Cardiac fibroblast (primary cell): ENCODE measurements at places on chromosomes 3 and 15.
A peak's percentile ranks its signal among the peaks of the same experiment; 100 is the strongest.

DNA sequence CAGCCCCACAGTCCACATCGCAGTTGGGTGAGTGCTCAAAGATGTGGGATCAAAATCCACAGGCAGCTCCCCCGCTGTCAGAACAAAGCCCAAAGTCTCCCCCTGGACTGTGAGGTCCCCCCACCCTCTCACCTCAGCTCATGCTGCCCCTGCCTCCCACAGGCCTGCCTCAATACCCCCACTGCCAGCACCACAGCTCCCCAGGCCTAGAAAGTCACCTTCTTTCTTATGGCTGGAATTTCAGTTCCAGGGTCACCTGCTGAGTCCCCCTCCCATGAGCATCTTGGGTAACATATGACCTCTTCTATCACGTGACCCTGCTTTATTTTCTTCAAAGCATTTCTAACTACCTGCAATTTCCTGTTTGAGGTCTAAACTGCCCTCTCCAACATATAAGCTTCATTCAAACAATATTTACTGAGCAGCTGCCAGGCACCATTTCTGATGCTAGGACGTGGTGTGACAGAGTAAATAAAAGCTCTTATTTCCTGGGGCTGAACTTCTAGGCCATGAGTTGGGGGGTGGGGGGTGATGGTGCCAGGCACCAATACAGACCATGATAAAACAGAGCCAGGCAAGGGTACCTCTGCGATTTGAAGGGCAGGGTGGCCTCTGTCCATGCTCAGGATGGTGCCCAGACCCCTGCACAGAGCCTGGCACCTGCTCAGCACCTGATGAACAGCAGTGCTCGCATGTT, 2.4 kb upstream of the TMEM89 start:
- no peak for DNase-seq

DNA sequence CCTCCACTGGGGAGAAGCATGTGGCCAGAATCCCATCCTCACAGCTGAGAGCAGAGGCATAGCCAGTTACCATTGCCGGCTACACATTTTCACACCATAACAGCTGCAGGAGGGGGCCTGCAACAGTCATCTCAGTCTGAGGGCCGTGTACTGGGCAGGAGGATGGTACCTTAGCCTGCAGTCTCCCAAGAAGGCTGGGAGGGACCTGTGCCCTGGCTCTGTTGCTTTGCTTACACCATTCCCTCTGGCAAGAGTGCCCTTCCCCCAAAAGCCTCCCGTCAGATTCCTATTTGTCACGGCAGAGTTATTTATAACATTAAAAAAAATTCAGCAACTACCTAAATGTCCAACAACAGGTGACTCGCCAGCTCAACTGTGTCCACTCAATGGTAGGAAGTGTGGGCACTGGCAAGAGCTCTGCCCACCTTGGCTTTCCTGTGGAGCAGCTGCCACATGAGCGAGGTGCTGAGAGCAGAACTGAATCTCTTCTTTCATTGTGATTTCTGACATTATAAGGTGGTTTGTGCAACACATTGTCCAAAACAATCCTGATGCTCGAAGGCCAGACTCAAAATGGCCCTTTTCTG, 4.4 kb downstream of the CAMKV start:
- DNase-seq: no peak

DNA sequence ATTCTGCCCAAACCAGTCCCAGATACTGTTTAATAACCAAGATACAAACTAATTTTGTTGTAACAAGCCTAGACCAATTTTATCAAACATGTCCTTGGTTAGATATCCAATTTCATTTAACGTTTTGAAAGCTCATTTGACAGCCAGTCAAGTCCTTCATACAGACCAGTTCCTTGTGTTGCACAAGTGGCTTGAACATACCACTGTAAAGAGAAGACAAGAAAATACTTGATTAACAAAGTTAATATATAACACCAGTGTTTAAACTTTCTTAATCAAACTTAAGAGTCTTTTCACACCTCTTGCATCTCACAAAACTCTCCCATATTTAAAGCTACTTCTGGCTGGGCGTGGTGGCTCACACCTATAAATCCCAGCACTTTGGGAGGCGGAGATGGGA, 16.0 kb downstream of the PDE12 start:
- DNase-seq: no peak

DNA sequence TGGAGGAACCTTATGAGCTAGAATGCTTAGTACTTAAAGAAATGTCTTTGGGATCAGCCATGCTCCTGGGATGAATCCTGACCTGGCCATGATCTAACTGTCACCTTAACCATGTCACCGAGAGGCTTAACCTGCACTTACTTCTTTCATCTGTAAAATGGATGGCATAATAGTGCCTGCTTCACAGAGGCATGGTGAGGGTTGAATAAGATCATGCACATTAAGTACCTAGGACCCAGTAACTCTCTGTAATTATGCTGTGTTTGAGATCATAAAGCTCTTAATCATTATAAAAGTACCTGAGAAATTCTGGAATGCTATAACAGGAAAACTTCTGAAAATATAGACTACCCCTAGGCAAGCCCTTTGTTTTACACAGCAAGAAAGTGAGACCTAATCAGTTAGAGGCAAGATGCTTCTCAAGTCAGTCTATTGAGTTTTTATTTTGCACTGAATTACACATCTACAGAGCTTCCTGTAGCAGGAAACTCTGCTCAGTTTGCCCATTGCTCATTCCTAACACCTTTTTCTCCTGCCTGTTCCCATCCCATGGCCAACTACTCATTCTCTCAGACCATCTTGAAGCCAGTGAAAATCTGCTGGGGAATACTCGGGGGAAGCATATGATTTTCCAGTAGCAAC, 1015.5 kb upstream of the CFAP20DC start:
- no peak for DNase-seq

DNA sequence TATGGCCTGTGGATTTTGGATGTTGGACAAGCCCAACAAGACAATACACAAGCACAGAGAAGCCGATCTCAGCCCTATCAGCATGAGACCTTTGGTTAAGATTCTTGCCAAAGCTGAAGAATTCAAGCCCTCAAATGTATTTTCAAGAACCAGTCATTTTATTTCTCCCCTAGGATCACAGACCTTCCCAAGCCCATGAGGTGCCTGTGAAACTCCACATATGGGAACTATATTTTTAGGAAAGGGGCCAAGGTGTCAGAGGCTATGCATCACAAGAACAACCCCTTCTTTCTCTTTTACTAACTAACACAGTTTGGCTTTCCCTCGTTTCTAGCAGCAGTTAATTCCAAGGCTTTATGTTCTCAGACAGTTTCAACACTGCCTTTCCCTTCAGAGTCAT, 364.5 kb downstream of the MAGI1 start:
- no peak for DNase-seq

GRCh38 chr15:26028086-26028740, 165.1 kb upstream of the ATP10A start:
- DNase-seq: no peak

DNA sequence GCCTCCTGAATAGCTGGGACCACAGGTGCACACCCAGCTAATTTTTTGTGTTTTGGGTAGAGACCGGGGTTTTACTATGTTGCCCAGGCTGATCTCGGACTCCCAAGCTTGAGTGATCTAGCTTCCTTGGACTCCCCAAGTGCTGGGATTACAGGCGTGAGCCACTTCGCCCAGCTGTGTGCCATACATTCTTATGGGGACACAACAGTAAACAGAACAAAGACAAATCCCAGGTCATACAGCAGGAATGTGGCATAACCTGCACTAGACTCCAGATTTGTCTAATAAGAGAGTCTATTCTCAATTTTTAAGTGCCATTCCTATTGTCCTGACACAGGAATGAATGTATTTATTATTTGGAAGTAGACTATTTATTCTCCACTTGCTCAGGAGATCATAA, 17.6 kb downstream of the ARL6IP5 start:
- DNase-seq: no peak

- DNase-seq: no peak
These were observed 459.7 kb upstream of the ZNF385D start for GRCh38 chr3:22210693-22211092.

DNA sequence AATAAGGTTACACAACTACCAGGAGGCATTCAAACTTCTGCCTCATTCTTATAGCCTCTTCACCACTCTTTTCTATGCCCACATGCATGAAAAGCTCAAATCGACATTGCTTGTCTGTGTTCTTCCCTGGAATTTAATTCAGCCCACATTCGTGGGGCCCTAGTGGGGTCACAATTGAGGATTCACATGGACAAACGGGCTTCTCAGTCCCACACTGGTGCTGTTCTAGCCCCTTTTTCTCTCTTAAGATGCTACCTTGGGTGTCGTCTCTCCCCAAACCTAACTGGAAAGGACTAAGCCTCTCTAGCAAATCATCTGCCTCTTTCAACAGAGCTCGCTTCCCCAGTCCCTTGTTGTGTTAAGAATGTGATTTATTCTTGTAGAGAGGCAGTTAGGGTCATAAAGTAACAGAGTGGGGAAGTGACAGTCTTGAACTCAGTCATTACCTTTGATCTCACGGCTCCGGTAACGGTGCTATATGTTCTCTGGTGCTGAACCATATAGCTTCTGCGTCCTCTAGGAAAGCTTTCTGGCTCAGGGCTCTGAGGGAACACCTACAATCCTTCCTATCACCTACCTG, 4.9 kb downstream of the LPP start:
- no peak for DNase-seq

DNA sequence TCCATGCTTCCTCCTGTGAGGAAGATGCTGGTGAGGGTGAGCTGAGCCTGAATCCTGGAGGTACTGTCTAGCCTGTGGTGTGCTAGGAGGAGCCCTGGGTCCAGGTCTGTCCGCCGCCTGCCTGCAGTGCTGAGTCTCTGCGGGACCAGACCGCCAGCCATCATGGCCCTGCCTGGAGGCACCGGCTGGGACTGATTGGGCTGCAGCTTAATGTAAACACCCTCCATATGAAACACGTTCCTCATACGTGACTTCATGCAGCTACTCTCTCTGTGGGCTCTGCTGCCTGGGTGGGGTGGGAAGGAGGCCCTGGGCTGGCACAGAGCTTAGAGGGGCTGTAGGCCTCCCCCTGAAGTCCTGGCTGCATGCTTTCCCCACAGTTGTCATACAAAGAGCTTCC, 67.4 kb downstream of the FBLN2 start:
- DNase-seq: no peak

DNA sequence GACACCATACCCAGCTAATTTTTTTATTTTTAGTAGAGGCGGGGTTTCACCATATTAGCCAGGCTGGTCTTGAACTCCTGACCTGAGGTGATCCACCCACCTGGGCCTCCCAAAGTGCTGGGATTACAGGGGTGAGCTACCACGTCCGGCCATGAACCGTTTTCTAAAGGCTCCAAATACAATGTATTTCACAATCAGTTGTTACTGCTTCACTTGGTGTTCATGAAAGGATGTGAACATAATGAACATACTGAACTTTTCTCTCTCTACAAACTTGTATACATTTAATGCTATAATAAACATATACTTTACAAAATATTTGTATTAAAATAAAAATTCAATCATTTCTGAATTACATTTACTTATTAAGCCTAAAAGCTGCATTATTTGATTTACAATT, 28.9 kb downstream of the TBL1XR1 start:
- no peak for DNase-seq

- DNase-seq: peak; percentile 49
These were observed 1.1 kb downstream of the ZBTB47 start for GRCh38 chr3:42654331-42655201.

DNA sequence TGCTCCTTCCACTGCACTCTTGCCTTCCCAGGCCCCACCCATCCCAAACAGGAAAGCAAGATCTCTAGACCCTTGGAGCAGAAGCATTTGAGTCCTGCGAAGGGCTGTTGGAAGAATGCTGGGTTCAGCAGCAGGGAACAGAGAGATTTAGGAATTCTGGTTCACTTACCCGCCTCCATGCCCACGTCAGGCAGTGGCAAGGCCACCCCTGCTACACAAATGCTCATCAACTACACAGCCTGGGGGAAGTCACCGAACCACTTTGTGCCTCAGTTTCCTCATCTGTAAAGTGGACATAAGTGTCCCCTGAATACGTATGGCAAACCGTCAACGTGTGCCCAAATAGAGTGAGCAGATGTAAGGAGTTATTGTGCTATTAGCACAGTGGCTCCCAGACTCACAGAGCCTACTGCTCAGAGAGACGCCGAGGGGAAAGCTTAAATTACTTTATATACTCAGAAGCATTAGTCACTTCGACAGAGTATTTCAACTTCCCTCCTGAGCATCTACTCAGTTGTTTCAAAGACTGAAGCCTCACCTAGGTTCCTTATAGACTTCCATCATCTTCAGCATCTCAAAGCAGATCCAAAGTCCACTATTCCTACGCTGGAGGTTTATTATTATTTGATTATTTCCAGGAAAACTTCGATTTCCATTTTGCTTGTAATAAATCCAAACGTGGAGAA, 905 bp downstream of the HOMER2 start:
- no peak for DNase-seq

- peak; percentile 67 for DNase-seq
These were observed 279.1 kb upstream of the ICE2 start for GRCh38 chr15:60757831-60758570.

DNA sequence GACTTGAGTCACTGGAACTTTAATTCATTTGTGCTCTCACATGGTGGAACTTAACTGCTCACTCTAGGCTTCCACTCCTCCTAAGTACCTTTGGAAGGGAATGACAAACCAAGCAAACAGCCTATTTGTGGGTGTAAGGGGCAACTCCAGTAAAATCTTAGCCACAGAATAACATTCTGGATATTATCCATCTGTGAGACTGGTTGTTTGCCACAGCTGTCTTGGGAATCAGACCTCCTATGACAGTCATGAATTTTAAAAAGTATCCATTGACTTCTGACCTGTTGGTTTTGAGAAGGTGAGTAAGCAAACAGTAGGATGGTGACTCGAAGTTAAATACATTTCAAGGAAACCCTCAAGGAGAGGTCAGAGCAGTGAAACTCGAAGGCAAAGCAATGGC, 147.3 kb upstream of the CDIN1 start:
- peak; percentile 44 for DNase-seq

DNA sequence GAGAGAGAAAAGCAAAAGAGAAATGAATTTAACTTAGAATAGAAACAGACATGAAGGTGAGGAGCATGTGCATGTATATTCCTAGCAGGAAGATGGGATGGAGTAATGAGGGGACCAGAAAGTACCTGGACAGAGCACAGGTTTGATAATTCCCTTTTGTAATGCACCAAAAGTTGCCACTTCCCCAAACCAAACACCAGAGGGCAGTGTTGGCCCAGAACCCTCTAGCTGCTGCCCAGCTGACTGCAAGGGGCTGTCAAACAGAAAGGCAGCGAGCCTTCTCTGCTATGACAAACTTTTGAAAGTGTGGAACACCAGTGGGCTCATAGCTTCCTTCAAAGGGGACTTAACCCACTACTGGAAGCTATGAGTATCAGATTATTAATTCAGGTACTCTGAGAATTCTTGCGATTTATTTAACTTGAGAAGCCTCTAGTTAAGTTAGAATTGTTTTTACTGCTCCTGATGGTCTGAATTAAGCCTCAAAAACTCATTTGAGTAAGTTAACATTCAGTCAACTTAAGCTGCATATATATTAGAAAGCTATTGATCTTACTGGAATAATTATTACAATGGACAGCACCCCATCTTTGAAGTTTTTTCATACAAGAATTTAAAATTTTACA, 234.9 kb downstream of the NEK10 start:
- peak; percentile 75 for DNase-seq

DNA sequence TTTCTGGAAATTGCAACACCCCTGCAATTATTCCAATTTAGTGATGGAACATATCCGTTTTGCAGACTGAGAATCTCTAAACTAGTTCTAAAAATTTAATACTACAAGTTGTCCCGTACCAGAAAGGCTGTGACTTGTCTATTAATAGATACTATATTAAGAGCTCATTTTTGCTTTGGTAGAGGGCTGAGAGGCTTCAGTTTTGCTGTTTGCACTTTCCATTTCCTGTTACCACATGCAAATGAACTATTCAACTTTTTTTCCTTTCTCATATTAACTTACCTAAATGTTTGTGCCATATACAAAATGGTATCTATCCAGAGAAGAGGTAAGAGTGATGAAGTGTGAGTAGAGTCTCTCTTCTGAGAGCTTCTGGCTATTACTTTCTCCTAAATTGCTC, 101.5 kb upstream of the CRBN start:
- DNase-seq: no peak
